ENCODE measurements at places on chromosomes 7 and 10.

- no peak for DNase-seq
Measured at GRCh38 chr7:111410899-111411298, 151.4 kb downstream of the IMMP2L start.

DNA sequence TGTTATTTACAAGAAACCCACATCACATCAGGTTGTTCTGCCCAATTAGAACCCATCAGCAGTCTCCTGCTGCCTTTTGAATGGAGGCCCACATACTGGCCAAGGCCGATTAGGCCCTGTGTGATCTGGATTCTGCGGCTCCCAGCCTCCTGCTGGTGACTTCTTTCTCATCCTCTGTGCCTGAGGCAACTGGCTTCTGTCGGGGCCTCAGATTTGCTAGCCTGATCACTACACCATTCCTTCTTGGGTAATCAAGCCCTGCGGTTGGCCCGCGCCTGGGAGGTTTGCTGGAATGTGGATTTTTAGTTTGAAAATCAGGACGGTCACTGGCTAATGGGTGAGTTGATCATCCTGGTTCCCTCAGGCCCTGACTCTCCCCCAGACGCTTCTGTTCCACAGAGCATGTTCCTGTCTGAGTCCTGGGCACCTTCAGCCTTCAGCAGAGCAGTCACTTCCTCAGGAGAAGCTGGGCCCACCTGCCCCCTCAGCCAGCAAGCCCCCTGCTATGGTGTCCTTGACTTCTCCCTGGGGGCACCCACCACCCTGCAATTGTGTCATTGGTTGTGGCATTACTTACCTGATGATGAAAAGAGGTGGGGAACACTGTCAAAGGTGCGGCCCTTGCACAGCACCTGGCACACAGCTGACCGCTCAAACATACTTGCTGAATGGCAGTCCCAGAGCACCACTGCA lies 207.6 kb downstream of the PHTF2 start:
- no peak for DNase-seq

- DNase-seq: no peak
Measured at GRCh38 chr7:28112012-28112411, 68.6 kb downstream of the JAZF1 start.

GRCh38 chr7:106895246-106895864 lies 30.3 kb downstream of the PIK3CG start:
- peak; percentile 12 for DNase-seq

GRCh38 chr7:47582764-47583738 lies 1.1 kb upstream of the TNS3 start:
- no peak for DNase-seq

GRCh38 chr10:77168161-77168560 lies 469.4 kb downstream of the KCNMA1 start:
- no peak for DNase-seq

DNA sequence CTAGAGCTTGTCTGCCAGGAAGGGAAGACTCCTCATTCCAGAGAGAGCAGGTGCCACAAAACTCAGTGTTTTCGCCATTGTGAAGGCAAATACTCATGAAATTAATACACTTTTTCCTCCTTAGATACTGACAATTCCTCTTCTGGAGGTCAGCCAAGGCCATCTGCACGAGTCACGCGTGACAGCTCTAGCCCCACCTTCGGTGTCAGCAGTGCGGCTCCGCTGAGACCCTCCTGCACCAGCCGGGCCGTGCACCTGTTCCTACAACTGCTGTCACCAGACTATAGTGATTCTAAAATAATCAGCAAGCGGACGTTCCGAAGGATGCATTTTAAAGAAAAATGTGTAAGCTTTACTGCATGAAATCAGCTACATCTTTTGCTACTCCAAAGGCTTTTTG lies 127.7 kb downstream of the DIP2C start:
- DNase-seq: no peak

GRCh38 chr7:158419238-158419785 lies 168.3 kb downstream of the PTPRN2 start:
- DNase-seq: no peak

DNA sequence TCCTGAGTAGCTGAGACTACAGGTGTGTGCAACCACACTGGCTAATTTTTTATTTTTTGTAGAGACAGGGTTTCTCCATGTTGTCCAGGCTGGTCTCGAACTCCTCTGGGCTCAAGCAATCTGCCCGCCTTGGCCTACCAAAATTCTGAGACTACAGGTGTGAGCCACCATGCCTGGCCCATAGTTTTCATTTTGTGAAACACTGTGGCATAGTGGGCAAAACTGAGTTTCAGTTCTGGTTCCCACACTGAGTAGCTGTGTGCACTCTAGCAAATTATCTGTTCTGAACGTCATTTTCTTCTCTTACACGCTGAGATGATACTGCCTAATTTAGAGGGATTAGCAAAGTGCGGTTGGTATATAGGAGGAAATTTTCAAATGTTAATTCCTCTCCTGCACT lies 13.5 kb downstream of the ATP5MK start:
- no peak for DNase-seq

- DNase-seq: no peak
Measured at GRCh38 chr10:93235686-93236085, 162.0 kb downstream of the CYP26A1 start.

GRCh38 chr7:157008-157310 lies 35.4 kb upstream of the FAM20C start:
- no peak for DNase-seq

DNA sequence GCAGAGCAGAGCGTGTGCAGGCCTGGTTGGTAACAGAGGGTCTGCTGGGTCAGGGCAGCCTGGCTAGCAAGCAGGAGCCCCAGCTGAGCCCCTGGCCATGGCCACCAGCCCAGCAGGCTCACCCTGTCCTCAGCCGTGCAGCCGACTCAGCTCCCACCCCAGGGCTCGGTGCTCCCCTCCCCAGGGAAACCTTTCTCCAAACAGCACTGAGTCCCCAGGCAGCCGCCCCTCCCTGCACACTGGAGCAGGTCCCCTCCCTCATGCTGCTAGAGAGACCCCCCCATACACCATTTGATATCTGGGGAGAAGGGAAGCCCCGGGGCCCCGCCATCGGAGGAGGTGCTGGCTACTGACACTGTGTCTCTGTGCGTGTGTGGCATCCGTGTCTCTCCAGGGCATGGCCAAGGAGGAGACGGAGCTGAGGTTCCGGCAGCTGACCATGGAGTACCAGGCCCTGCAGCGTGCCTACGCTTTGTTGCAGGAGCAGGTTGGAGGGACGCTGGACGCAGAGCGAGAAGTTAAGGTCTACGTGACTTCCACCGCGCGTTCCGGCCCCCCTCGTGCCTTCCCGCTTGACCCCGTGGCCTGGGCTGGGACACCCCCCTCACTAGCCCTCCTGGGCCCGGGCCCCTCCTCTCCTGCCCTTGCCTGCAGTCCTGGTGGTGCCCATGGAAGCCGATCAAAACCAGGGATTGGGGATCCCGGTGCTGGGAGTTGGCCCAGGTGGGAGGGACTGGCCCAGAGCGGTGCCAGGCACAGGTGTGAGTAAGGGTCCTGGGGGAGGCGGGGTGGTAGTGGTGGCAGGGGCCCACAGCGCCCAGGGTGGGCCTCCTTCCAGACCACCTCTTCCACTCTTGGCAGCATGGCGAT lies 45.0 kb upstream of the DPYSL4 start:
- DNase-seq: no peak

GRCh38 chr10:102727037-102727818 lies 12.8 kb downstream of the SFXN2 start:
- no peak for DNase-seq

DNA sequence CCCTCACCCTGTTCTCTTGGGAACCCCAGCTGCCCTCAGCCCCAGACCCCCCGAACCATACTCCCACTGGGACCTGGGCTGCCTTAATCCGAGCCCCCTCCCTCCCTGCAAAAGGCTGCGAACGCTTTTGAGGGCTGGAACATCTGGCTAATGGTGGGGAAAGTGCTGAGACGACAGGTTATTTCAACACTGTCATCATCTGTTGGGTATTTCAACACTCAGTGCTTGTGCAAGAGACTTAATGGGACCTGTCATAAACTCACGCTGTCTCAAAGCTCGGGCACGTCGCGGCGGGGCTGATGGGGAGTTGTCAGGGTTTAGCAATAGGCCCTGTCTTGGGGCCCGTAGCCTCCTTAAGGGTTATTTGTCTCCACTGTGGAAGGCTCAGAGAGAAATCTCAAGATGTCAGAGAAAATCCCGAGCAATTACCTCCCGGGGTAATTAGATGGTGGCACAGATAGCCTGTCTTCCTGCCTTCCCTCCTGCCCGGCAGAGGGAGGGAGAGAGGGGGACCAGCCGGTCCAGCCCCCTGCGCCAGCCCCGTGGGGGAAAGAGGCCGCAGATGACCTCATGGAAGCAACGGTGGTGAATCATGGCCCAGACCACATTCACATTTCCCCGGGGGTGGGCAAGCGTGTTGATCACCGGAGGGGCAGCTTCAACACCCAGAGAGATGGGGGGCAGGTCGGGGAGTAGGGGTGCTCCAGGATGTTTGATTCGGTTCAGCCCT lies 88.7 kb upstream of the MYL10 start:
- peak; percentile 20 for DNase-seq

DNA sequence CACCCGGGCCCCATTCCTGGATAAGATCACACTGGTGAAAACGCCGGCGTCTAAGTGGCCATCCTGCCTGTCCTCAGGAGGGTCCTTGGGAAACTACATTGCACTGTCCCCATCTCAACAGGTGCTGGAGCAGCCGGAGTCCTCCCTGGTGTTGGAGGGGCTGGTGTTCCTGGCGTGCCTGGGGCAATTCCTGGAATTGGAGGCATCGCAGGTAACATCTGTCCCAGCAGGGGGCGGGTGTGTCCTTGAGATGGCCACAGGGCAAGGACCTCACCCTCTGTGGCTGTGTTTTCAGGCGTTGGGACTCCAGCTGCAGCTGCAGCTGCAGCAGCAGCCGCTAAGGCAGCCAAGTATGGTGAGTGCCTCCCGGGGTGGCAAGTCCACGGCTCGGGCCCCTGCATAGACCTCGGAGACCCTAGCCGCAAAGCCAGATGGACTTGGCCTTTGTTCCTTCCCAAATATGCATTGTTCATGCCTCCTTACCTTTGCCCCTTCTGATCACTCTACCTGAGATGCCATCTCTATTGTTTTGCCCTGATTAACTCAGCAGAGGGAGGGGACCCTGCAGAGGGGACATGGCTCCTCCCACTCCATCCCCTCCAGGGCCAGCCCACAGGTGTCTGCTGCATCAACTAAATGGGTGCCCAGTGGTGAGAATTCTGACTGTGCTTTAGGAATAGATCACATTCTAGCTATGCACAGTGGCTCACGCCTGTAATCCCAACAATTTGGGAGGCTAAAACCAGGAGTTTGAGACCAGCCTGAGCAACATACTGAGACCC lies 23.8 kb downstream of the ELN start:
- DNase-seq: no peak

DNA sequence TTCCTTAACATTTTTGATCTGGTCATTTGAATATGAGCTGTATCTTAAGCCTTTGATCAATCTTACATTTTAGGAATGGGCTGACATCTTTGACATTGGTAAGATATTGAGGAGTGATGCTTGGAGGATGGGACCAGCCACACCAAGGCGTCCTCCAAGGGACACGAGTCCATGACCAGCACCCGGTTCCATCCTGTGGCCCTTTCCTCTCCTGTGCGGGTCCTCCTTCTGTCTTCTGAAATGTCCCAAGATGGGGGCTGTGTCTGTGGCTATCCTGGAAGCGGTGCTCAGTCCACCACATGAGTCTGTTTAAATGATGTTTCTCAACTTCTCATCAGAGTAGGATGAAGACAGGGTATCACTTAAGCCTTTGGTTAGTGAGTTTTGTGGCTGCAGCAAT lies 67.3 kb upstream of the SHH start:
- no peak for DNase-seq

DNA sequence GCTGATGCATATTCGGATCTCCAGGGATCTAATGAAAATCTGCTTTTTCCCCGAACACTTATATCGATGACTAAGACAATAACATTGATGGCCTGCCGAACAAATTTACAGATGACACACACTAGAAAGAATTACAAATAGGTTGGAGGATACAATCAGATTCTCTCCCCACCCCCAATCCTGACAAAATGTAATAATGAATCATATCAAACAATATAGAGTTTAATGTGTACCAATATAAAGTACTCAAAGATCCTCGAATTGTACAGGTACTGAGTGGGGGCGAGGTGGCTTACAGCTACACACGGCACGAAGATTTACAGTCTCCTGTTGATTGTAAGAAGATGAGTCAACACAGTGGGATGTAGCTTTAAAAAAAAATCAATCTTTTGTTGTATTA lies 182.7 kb upstream of the MKLN1 start:
- DNase-seq: no peak

DNA sequence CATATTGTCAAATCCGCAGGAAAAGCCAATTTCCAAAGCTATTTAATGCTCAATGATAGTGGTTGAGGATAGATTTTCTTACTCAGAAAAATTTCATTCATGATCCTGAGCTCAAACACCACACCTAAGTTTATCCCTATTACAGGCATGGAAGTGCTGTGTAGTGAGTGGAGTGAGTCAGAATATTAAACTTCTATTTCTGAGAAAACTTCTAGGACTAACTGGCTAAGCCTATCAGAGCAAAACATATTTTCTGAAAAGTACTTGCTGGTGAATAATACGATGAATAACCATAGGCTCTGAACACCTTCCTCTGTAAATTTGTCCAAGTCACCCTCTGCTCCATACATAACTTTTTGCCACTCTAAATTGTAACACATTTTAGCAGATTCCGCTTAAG lies 221.5 kb downstream of the SUGCT start:
- DNase-seq: no peak

DNA sequence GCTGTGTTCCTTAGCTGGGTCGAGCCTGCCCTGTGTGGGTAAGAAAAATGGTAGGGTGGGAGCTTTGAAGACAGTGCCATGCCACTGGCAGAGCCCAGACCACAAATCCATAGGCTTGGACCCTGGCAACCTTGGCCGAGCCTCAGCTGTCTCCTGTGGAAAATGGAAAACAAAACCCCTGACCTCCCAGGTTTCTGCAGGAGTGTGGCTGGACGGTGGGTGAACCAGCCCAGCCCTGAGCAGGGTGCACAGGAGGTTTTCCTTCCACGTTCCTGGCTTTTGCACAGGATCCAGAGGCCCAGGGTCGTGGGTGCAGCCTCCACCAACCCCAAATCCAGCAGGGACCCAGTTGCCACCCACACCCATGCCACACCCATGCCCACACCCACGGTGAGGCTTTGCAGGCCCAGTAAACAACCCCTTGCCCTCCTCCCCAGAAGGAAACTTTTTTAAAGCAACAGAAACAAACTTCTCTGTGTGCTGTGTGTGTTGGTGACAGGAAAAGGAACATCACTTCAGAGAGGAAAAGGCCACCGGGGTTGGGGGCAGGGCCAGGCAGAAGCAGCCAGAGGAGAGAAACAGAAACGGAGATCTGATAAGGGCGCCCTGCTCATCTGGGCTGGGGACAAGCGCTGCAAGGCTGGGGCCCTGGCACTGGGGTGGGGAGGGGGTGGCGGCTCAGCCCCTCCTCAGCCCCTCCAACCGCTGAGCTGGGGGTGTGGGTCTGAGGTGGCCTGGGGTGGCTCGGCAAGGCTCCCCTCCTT lies 20.7 kb upstream of the ZMIZ1 start:
- peak; percentile 66 for DNase-seq

DNA sequence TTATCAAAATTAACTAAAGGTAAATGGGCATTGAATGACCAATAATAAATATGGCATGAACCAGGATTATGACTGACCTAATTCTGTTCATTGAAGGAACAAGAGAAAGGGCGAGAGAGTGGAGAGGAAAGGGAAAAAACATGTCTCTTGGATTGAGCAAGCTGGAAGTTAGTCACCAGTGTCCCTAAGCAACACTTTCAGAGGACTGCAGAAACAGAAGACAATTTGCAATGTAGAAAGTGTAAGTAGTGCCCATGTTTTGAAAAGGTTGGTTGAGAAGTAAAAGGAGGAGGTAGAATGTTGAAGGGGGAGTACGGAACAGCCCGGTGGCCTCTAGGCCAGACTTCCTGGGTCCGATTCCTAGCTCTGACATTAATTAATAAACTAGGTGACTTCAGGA lies 94.6 kb downstream of the FAS start:
- no peak for DNase-seq

All from CD4-positive, alpha-beta T cell treated with Interleukin-10 for 1 hour (primary cell).